ENCODE measurements at places on chromosomes 16 and 17.
A peak's percentile ranks its signal among the peaks of the same experiment; 100 is the strongest.

DNA sequence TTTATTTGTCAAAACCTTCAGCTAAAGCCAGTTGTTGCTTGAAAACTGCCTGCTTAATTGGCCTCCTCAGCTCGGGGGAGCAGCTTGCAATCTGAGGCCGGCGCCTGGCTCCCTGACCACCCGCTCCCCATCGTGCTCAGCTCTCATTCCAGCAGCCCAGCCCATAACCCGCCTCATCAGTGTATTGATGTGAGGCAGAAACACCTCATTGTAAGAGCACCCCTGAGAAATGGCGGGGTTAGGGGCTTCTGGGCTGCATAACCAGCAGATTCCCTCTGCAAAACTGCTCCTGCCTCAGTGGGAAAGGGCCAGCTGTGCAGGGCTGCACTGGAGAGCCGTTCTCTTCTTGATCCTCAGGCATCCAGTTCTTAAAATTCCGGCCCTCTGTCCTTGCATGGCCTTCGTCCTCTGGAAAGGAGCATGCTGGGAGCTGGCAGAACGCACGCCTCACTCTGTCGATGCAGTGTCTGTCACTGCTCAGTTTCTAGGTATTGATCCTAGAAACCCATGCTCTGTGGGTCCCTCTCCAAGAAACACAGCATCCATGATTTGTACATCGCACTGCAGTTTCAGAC is 113.8 kb upstream of the CHMP6 start:
- DNase-seq: peak; percentile 45

- no peak for DNase-seq
Measured at GRCh38 chr17:13384626-13385025, 217.1 kb downstream of the HS3ST3A1 start.

GRCh38 chr17:13106171-13106570 is 88.3 kb upstream of the ELAC2 start:
- no peak for DNase-seq

GRCh38 chr16:88967830-88968588 is 9.0 kb downstream of the CBFA2T3 start:
- DNase-seq: peak; percentile 95

- no peak for DNase-seq
Measured at GRCh38 chr17:36086791-36087190, 3.2 kb downstream of the CCL3 start.

- DNase-seq: no peak
Measured at GRCh38 chr17:80612997-80613731, 68.5 kb downstream of the RPTOR start.

- peak; percentile 72 for DNase-seq
Measured at GRCh38 chr16:82963653-82964052, 336.9 kb downstream of the CDH13 start.

DNA sequence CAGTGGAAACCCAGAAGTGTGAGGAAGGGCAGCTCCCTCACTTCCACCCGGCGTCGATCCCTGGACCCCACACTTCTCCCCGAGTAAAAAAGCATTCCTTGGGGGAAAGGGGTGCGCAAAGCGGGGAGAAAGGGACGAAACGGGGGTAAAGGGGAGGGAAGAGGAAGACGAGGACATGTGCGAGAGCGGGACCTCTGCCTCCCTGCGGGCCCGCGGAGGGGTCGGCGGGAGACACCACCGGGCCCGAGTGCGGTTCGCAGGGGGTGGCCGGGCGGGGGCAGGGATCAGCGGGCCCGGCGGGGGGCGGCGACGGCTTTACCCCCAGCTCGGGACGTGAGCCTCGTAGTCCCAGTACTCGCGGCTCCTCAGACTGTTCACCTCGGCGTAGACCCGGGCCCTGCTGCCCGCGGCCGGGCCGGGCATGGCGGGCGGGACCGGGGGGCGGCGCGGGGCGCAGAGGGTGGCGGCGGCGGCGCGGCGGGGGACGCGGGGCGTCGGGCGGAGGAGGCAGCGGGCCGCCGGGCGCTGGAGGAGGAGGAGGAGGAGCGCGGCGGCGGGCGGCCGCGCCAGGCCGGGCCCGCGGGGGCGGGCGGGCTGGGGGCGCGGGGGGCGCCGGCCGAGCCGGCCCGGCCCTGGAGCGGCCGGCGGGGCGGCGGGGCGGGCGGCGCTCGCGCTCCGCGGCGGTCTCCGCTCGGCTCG is 443 bp downstream of the CSNK2A2 start:
- DNase-seq: peak; percentile 80

- DNase-seq: no peak
Measured at GRCh38 chr17:44840274-44840673, 7.4 kb upstream of the HIGD1B start.

- DNase-seq: no peak
Measured at GRCh38 chr17:37234106-37234505, 141.7 kb upstream of the C17orf78 start.

DNA sequence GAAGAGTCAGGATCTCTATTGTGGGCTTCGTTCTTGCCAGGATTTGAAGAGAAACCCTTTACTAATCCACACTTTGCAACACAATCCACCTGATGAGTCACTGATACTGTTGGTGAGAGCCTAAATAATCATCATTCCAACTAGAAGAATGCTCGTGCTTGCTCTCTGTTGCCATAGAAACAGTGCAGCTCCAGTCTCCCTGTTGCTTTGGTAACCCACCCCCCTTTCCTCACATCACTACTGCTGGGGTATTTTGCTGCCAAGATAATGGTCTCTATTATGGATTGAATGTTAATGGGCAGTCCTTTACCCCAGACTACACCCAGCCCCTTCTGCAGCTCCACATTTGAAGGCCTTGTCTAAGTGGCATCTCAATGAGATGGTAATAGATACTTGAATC is 190.4 kb downstream of the ABCC12 start:
- no peak for DNase-seq

DNA sequence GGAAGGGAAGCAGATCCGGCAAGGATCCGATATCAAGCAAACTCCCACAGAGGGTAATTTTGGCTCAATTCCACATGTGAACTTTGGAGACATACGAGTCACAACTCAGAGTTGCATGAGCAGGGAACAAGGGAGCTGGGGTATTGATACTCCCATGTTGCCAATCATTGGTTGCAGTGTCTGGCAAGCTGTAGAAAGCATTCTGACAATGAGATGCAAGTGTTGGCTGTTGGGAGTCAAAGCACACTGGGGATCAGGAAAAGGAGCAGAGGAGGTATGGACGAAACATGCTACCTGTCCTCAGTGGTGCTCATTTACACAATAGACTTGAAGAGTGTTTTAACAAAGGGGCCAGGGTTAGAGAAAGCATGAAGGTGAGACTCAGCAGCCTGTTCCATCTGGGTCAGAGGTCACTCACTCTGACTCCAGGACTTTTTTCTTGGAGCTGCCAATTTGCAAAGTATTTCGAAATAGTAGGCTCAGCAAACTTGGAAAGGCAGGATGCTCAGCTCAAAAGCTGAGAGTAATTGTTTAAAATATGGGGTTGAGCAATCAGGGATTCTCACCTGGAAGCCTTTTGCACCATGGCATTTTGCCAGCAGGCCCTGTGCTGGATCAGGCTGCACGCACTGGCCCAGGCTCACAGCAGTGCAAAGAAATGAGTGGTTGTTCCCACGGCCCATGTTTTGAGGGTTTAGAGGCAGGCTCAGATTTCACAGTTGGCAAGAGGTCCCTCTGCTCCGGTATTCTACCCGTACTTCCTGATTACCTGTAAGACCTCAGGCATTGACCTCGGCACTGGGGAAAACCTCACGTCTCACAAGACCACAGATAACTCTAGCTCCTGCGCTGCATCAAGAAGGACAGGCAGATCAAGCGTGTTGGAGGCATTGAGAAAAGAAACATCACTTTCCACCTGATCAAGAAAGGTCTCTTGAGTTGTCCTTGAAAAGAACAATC is 17.6 kb upstream of the NKD1 start:
- peak; percentile 32 for DNase-seq

DNA sequence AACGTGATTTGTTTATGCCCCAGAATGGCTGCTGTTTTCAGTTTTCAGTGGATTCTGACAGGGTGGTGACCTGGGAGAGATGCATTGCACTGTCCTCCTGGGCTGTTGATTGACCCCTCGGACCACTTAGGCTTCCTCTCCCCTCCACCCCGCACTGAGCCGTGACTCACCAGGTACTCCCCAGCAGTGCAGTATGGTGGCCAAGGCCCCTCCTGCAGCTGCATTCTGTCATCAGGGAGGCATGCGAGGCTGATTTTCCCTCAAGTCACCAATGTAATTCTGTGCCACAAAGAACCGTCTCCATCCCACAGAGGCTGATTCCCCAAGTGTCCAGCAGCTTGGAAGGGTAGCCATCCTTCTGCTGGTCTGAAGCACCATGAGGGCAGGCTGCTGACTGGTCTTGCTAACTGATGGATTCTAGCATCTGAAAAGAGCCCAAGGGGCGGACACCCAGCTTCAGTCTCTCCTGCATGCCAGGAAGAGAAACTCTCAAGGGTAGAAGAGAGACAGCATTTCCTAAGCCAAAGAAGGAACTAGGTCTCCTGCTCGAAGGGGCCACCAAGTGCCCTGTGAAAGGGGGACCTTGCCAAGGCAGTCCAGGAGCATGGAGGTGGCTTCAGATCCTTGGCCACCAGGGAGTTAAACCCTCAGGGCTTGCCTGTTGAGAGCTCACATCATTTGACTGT is 148.1 kb downstream of the SOCS1 start:
- no peak for DNase-seq

DNA sequence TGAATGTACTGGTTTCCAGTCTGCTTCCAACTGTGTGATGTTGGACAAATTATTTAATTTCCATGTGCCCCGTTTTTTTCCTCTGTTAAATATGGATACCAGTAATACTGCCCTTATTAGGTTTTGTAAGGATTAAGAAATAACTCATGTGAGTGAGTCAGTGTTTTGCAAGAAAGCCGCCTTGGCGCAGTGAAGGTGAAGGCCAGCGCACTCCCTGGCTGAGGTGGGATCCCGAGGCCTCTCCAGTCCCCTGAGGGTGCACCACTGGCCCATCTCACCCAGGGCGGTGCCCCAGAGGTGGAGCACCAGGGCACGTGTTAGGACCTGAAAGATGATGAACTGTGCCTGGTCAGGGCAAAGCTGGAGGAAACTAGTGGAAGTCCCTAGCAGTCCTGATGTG is 43.5 kb downstream of the PHKB start:
- no peak for DNase-seq

- no peak for DNase-seq
Measured at GRCh38 chr17:74758848-74759168, 10.4 kb downstream of the NHERF1 start.

GRCh38 chr17:28643983-28644786 is 773 bp downstream of the BLTP2 start:
- peak; percentile 84 for DNase-seq

GRCh38 chr17:21146362-21147015 is 19.7 kb downstream of the DHRS7B start:
- no peak for DNase-seq

DNA sequence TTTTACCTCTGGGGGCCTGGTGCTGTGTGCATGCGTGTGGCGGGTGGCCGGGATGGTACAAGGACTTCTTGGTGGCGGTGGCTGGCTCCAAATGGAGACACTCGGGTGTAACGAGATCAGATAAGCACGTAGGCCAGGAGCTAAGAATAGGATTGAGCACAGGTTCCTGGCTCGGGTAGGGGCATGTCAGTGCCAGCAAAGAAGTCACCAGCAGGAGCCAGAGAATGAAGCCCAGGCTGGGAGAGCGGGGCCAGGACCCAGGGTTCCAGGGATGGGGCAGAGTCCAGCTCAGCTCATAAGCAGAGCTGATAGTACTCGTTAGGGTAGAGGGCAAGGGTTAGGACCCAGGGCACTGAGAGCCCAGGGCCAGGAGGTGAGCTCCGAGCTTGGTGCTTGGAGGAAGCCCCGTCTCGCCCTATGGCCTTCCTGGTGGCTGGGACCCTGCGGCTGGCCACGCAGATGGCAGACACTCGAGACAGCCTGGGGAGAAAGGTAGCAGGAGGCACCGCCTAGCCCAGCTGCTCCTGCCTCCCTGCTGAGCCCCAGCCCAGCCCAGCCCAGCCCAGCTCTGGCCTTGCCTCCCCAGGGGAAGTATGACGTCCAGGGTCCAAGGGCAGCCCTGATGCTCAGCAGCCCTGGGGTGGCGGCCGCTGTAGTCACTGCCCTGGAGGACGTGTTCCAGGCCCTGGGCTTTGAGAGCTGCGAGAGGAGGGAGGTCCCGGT is 8.9 kb downstream of the ZNF213 start:
- DNase-seq: peak; percentile 87

GRCh38 chr16:48555597-48556242 is 54.3 kb downstream of the N4BP1 start:
- no peak for DNase-seq

GRCh38 chr16:1556254-1556653 is 22.8 kb downstream of the TMEM204 start:
- no peak for DNase-seq

- DNase-seq: no peak
Measured at GRCh38 chr17:6135996-6136395, 65.8 kb downstream of the WSCD1 start.

DNA sequence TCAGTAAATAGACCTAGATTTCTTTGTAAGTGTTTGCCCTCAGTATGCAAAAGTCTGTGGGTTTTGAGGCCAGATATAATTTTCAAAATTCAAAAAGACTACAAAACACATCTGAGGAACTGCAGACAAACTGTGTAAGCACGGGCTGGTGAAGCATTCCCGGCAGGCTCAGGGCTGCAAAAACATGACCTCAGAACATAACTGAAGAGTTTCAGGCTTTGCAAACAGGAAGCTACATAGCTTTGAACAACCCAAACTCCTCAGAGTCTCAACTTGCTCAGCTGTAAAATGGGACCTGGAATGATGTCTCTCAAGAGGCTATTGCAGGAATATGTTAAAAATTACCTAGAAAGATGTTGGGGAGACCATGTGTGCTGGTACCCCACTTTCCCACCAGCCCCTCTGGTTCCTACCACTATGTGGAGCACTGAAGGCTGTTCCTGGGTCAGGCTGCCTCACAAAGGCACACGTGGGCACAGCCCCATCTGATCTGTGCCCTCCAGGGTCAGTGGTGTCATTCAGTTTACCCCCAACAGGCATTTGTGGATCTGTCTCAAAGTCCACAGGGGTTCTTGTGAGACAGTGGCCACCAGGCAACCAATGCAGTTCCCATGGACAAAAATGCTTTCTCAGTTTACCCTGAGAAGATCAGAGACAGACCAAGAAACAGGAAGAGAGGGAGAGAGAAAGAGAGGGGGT is 72.9 kb downstream of the CREBBP start:
- DNase-seq: no peak

GRCh38 chr17:10384175-10384574 is 11.4 kb upstream of the MYH13 start:
- DNase-seq: no peak

GRCh38 chr17:37358098-37358829 is 17.5 kb upstream of the C17orf78 start:
- peak; percentile 81 for DNase-seq

Data from spleen (tissue), 13 donors.